Hepatic stellate cell (primary cell): ENCODE measurements at places on chromosomes 1 and 21.

GRCh38 chr21:35377505-35378090, 328.5 kb upstream of the RUNX1 start:
- DNase-seq, result no peak

DNA sequence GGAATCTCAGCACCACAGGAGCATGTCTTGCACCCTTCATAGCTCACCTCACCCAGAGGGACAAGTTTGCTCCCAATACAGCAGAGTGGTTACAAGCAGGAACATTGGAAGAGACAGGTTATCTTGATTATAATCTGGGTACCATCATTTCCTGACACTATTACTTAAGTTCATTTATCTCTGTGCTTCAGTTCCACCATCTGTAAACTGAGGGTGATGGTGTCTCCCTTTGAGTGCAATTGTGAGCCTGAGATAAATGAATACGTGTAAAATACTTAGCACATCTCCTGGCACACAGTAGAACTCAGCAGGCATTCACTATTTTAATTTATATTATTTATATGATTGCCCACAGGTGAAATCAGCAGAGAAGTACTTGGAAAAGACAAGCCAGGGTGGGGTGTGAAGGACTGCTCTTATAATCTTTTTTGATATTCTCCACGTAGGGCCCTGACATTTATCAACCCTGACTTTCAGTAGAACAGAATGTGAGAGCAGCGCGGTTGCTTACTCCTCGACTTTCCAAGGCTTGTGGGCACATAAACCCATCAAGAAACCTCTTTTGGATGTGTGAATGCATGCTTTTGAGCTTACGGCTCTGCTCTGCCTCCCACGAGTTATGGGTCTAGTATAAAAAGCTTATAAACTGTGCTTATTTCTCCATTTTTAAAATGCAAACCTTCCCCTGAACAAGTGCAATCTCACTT, 34.9 kb downstream of the DUSP10 start:
- no peak for DNase-seq

GRCh38 chr1:171107262-171107940, 16.7 kb downstream of the FMO3 start:
- no peak for DNase-seq

DNA sequence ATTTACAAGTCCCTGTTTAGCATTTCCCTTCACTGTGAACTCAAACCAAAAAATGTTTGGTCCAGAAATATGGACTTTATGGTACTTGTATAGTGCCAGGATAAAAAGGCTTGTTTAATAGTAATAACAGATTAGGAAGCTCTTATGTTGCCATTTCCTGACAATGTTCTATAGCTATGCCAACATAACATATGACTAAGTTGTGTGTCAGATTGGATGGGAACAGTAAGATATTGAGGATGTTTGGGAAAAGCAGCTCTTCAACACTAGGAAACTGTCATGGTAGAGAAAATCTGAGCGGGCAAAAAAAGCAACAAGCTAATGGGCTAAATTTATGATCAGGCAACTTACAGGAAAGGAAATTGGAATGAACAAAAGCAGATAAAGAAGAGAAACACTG, 287.1 kb upstream of the ADGRL4 start:
- DNase-seq, result no peak

DNA sequence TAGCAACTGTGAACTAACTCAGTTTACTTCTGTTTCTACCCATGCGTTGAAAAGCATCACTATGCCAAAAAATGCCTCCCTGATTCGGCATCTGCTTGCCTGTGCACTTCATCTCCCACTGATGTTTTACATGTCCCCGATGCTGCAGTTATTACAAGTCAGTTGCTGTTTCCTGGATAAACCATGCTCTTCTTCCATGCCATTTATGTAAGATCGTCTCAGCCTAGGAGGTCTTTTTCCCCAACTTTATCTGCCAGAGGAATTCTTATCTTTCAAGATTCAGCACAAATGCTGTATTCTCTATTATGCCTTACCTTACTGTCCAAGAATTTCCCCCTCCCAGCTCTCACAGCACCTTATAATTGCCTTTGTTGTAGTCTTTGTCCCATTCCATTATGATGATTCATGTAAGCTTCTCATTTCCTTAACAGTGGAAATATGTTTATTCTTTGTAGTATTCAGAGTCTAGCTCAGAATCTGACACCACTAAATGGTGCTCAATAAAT, 30.0 kb downstream of the PRKACB start:
- DNase-seq, result no peak

DNA sequence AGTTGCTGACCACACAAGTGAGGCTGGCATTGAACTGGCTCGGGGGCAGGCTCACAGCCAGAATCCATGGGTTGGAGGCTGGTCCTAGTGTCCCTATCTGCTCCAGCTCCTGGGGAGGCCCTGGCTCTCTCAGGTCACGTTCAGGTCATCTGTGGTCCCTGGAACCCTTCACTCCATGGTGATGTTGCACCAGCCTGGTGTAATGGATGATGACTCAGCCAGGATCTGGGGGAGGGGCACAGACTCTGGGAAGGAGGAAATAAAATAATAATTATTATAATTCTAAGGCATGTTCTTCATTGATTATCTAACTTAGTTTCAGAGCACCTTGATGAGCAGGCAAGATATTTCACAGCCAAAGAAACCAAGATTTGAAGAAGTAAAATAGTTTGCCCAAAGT, 26.6 kb upstream of the FCRL4 start:
- DNase-seq, result no peak

DNA sequence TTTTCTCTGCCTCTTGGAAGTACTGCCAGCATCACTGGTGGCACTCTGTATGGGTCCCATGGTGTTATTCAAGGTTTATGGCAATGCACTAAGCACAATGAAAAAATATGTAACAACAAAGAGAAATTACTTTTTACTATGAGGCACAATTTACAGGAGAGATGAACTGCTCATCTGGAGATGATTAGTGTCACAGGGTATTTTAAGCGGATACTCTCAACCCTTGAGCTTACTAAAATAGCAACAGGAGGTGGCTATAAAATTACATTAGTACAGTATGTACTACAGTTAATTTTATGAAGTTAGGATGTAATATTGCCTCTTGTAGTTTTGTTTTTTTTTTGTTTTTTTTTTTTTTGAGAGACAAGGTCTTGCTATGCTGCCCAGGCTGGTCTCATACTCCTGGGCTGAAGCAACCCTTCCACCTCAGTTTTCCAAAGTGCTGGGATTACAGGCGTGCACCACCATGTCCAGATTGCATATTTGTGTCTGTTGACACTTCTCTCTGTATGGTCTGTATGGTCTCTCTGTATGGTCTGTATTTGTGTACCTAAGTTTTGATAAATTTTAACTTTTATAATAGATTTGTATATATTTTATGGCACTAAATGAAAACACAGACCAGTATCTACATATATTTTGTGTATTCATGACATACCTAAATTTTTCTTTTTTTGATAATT, 175.6 kb upstream of the HP1BP3 start:
- DNase-seq, result no peak

GRCh38 chr21:45913418-45913765, 68.2 kb upstream of the COL6A1 start:
- no peak for DNase-seq

DNA sequence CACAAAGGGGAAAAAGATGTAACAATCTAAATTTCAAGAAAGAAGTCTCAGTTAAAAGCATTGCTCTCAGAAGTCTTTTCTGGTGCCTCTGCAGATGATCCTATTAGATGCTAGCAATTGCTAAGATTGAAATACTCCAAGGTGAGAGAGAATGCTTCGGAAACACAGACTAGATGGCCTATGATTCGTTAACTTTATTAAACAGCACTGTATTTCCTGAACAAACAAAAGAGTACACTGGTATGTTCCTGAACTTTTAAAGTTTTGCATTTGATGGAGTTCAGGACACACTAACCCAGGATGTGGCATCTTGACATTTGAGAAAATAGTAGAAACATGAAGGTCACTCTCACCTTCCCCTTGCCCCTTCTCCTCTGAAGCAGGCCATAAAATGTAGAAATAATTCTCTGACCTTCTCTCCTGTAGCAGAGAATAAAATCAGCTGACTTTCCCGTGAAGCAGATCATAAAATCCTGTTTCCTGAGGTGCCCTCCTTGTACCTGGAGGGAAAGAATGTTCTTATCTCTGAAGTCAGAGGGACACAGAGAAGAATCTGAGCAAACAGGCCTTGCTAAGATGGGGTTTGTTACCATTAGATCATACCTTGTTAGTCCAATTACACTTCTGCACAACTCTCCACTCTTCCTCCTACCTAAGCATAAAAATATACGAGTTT, 142.9 kb upstream of the USP25 start:
- DNase-seq, result no peak

GRCh38 chr1:167083066-167083665, 7.0 kb downstream of the GPA33 start:
- DNase-seq, result no peak

- DNase-seq, result no peak
Measured at GRCh38 chr1:44405031-44405797, at the start of gene RNF220. RNF220 (plus strand) TSS chr1:44405255.

GRCh38 chr1:114677691-114678090, 7.8 kb upstream of the DENND2C start:
- no peak for DNase-seq

GRCh38 chr1:204684571-204685235, 835 bp downstream of the LRRN2 start:
- no peak for DNase-seq

GRCh38 chr1:208248991-208249696, 5.0 kb upstream of the PLXNA2 start:
- DNase-seq, result no peak
